ENCODE measurements at places on chromosomes 12 and 14. TPM values are rescaled to one million over a fixed set of nuclear protein-coding genes. Genes with fewer than 3 reads are reported as not detected.

DNA sequence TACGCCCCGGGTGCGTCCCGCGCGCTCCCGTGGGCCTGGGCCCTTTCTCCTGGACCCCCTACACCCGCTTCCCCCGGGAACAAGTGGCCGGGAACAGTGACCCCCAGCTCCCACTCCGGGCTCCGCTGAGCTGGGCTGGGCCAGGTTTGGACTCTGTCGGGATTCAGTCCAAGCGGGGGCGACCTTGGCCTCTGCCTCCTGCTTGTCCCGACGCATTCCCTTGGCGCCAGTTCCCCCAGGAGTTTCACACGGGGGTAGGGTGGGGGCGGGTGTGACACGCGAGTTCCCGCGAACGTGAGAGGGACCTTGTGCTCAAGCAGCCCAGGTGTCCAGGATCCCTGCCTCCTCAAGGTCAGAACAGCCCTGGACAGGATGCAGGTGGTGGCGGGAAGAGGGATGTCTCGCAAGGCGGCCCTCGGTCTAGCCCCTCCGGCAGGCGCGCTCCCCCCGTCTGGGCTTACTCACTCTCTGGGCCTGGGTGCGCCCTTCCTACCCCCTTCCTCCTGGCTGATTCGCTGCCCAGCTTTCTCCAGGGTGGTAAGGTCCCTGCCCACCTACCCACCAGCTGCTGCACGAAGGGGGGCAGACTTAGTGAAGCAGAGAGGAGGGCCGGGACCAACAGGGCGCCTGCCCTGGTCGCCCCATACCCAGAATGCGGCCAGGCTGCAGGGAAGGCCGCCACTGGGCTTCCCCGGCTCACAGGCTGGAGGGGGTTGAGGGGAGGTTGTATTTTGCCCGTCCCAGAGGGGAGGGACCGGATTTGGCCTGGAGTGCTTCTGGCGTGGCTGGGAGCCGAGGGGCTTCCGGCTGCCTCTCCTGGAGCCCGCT lies 862 bp downstream of the CRIP2 start:
- DNase-seq, result no peak

DNA sequence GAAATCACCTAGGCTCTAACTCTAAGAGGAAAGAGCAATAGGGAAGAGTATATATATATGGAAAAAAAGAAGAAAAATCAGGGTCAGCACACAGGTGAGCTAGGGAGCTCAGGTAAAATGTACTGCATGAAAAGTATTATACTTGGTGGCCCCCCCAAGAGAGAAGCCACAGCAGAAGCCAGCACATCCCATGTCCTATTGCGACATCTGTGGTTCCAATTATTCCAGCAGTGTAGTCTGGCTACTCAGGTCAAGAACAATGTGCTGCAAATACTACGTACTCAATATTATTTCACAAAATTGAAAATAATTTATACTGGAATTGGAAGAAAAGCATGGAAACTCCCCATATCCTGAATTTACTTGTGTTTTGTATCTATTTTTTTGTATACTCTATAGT lies 85.5 kb downstream of the CEP83 start:
- DNase-seq, result no peak

GRCh38 chr12:38906482-38907200 lies 1.2 kb upstream of the CPNE8 start:
- peak; percentile 89 for DNase-seq

GRCh38 chr14:104130974-104131651 lies 7.3 kb upstream of the KIF26A start:
- DNase-seq, result peak; percentile 43

- DNase-seq, result peak; percentile 45
These were observed 20.3 kb downstream of the FIGNL2 start for GRCh38 chr12:51827925-51828818.

- no peak for DNase-seq
These were observed 6.0 kb upstream of the IRF9 start for GRCh38 chr14:24155100-24155499.

- DNase-seq, result no peak
These were observed 60.6 kb downstream of the SPRING1 start for GRCh38 chr12:116677202-116677661.

GRCh38 chr14:58145936-58146335 lies 6.1 kb downstream of the ARMH4 start:
- DNase-seq, result no peak

DNA sequence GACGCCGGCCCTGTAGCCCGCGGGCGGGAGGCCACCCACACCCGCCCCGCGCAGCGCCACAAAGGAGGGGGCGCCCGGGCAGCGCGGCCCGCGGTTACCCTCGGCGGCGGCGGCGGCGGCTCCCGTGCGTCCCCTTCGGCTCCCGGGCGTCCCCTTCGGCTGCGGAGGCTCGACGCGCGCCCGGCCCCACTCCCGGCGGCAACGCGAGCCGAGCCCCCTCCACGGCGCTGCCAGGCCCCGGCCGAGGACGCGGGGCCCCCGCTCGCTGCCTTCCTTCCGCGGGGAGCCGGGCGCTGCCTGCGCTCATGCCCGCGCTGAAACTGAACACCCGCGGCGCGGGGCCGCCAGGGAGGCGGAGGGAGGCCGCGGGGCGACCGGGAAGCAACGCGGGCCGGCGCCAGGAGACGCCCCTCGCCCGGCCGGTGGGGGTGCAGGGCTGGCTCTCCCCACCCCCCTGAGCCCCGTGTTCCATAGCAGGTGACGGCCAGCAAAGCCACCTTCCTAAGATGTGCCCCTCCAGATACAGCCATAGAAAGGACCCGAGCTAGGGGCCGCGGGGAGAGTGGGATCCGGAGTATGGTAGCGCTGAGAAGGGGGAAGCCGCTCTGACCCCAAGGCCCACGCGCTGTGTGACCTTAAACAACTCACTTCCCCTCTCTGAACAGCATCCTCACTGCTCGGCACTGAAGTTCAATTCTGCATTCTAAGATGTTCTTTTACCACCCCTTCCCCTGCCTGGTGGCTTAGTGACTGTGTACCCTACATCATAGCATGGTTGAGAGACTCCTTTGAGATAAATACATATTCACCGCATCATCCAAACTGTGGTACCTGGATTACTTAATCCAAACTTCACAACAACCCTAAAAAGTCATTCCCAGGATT lies 42.8 kb downstream of the KDM2B start:
- no peak for DNase-seq

DNA sequence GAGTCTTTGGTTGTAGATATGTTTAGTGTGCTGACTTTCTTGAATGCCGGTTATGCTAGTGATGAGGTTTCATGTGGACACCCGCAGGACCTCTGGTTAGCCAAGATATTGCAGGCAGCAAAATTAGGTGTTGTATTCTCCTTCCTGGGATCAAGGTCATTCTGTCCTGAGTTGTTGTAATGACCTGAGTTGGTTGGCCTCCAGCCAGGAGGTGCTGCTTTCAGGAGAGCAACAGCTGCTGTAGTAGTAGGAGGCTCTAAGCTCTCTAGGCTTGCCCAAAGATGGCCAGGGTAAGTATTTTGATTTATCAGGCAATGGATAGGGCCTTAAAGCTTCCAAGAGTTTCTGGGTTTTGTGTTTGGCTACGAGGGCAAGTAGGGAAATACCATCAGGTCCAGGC lies 56.0 kb upstream of the BDKRB2 start:
- DNase-seq, result no peak

DNA sequence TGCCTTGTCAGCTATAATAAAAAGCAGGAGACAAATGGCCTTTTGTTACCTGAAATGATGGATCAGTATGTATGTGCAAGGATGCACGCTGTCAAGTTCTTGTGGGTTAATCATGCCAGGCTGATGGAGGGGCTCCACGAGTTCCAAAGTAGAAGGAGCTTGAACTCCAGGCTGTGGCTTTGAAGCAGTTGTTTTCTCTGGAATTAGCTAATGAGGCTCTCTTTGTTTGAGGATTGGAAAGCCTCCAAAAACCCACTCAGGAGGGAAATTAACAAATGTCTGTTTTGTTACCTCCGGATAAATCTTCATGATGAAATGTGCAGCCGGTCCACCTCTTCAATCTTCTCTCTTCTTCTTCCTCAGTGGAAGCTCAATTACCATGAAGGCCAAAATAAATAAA lies 605.5 kb downstream of the DIO2 start:
- no peak for DNase-seq

DNA sequence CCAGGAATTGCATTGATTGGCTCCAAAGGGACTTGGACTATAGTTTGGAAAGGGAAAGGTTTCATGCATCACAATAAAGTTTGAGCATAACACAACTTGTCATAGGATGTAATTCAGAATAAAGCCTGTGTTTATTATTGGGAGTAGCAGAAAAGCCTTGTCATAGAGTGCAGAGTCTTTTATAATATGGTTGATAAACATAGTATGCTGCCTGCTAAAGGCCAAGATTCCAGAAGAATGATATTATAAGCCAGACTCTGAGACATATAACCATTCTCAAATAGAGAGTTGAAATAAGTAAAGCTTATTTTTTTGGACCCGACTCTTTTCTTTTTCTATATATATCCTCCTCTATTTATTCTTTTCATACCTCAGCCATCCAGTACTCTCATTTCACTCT lies 207.3 kb downstream of the LRIG3 start:
- DNase-seq, result no peak

GRCh38 chr12:4116251-4117111 lies 157.1 kb upstream of the CCND2 start:
- DNase-seq, result no peak

DNA sequence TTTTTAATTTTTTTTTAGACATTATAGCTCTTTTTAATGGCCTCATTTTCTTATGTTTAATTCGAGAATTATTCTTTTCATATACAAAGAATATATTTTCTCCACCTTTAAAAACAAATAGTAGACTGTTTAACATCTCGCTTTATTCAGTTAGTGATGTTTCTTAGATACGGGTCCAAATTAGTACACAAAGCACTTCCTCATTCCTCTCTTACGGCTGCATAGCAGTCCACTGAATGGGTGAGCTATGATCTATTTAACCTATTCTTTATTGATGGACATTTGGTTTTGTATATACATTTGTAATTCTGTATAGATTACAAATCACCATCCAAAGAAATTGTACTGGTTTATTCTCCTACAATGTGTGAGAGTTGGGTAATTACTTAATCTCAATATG lies 8.3 kb upstream of the GPR162 start:
- DNase-seq, result no peak

GRCh38 chr12:76757694-76758093 lies 6.2 kb upstream of the ZDHHC17 start:
- no peak for DNase-seq

DNA sequence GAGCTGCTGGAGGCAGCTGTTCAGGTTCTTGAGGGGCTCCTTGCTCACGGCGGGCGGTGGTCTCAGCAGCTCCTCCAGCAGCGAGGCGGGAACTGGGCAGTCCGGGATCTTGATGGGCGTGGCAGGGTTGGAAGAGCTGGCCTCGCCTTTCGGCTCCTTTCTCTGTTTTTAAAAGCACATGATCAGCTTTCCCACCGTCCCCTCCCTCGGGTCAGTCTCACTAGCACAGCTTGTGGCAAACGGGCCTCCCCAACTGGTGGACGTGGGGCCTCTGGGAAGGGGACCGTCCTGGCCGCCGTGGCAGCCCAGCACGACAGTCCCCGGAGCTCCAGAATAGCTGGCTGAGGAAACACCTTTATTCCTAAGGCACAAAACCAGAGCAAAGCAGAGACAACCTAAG lies 12.5 kb upstream of the ANKLE2 start:
- no peak for DNase-seq

- DNase-seq, result no peak
These were observed 5.7 kb upstream of the TNS2 start for GRCh38 chr12:53044052-53044581.

- DNase-seq, result peak; percentile 31
These were observed 8.7 kb downstream of the LRP1-AS start for GRCh38 chr12:57138526-57139272.

GRCh38 chr12:112974904-112975303 lies 3.4 kb upstream of the OAS2 start:
- no peak for DNase-seq

GRCh38 chr14:75709207-75709812 lies 48.3 kb downstream of the TTLL5 start:
- peak; percentile 81 for DNase-seq

DNA sequence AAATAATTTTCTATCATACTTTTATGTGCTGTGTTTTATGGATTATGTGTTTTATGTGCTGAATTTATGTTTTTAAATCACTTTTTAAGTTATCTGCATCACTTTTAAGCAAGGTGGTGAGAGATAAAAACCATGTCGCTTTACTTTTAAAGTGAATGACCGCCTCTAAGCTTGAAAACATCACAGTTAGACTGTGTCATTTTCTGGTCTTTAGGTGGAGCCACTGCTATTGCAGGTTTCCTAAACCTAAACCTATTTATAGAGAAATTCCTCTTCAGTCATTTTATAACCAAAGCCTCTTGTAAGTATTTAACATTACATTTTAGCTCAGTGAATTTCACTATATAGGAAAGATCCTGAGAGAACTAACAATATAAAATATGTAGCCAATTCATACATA lies 21.0 kb upstream of the MDM2 start:
- DNase-seq, result no peak

DNA sequence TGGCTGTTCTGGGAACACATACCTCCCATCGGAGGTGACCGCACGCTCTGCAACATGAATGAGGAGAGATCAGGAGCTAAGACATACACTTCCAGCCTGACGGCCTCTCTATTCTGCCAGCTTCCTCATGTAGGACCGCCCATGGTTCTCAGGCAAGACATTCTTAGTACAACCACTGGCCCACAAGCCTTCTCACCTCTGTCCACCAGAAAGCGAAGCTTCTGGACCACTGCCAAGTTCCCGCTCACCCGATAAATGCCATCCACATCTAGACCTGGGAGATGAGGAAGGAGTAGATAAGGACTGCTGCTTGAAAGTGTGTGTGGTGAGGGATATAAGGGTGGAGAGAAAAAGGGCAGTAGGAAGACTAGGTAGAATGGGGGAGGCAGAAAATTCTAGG lies 5.2 kb downstream of the ARHGAP9 start:
- DNase-seq, result no peak

DNA sequence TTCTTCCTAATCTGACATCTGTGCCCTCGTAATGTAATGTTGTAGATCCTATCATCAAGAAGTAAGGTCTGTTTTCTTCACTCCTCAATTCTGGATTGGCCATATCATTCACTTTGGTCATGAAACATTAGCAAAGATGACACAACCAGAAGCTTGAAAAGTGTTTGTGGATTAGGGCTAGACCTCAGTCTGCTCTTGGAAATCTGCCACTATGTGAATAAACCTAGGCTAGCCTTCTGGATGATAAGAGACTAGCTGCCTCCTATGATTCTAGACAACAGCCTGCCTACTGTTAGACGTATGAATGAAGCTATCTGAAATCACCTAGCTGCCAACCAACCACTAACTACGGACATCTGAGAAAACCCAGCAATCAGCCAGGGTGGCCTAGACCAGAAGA lies 38.7 kb upstream of the LYZ start:
- no peak for DNase-seq

DNA sequence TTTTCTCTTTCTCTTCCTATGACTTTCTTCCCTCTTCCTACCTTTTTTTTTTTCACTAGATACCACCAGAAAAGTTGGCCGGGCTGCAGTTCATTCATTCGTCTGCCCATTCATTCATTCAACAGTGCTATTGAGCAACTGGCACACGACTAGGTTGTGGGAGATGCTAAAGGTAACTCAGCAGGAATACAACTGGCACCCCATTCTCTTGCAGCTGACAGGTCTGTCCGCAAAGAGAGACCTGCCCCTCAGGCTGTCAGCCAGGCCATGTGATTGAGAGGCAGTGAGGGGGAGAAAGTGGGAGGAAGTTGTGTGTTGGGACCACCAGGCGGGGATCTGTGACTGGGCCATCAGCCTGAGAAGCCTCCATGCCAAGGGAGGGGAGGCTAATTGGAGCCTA lies 105.2 kb downstream of the TSPAN9 start:
- no peak for DNase-seq

The PDE3A gene
- total RNA-seq, result 8.5 TPM

The B4GALNT3 gene
- total RNA-seq, result 26.4 TPM

The ACTR10 gene
- 52.5 TPM for total RNA-seq

The HOXC9 gene
- not detected for total RNA-seq

The ACACB gene
- total RNA-seq, result 56.9 TPM

The PKP2 gene
- 39.3 TPM for total RNA-seq

The SLCO1C1 gene
- 0.09 TPM for total RNA-seq

The GDF3 gene
- not detected for total RNA-seq

The CACNA2D4 gene
- total RNA-seq, result 8.6 TPM
